Thoracic aorta (tissue), 2 donors: ENCODE measurements at places on chromosomes 1 and 21.

- H3K27ac ChIP-seq, result peak overlapping the region; percentile 90
- peaks cover 10% of the 10 kb centered on the region for H3K4me1 ChIP-seq
- H3K4me3 ChIP-seq, result peak overlapping the region; percentile 87
These were observed 719 bp downstream of the EYA3 start for GRCh38 chr1:28087614-28088167.

GRCh38 chr1:25641931-25642573 is 25.5 kb downstream of the MAN1C1 start:
- no peak for DNase-seq
- peaks cover 13% of the 10 kb centered on the region for H3K4me1 ChIP-seq
- H3K27ac ChIP-seq, result no peak overlapping the region
- no peaks in the 10 kb centered on the region for H3K27me3 ChIP-seq
- no peaks in the 10 kb centered on the region for H3K36me3 ChIP-seq

DNA sequence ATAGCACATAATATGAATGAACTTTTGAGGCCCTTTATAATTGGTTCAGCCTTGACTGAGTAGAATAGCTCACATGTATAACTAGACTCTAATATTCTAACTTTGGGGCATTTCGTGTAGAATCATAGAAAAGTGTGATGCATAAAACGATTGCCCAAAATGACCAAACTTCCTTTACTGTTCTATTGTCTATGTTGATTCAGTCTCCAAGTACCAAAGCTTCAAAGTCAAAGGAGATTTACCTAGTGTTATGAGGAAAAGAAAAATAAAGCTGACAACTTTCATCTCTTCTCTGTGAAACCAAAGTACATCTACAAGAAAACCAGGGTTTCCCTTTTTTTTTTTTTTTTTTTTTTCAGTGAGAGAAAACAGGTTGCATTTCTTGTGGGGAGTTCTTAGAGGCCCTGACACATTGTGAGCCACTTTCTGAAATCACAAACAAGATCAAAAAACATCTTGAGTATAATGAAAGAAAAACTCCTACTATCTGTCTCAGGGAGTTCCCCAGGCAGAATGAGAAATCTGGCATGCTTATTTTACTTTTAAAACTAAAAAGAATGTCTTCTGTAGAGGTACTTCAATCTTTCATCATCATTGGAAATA is 183.4 kb downstream of the TNFSF18 start:
- no peaks in the 10 kb centered on the region for H3K36me3 ChIP-seq
- no peak overlapping the region for H3K4me3 ChIP-seq
- no peaks in the 10 kb centered on the region for H3K4me1 ChIP-seq
- H3K27me3 ChIP-seq, result no peaks in the 10 kb centered on the region
- DNase-seq, result no peak

DNA sequence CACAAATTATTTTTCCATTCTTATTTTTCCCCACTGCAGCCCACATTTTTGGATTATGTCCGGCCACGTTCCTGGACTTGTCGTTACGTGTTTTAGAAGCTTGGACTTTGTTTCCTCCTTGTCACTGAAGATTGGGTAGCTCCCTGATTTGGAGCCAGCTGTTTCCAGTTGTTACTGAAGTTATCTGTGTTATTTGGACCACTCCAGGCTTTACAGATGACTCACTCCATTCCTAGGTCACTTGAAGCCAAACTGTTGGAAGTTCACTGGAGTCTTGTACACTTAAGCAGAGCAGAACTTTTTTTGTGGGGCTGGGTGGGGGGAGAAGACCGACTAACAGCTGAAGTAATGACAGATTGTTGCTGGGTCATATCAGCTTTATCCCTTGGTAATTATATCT is 12.2 kb upstream of the AXDND1 start:
- no peaks in the 10 kb centered on the region for H3K36me3 ChIP-seq
- peak; percentile 15 for DNase-seq
- H3K4me1 ChIP-seq, result no peaks in the 10 kb centered on the region
- H3K27me3 ChIP-seq, result no peaks in the 10 kb centered on the region

DNA sequence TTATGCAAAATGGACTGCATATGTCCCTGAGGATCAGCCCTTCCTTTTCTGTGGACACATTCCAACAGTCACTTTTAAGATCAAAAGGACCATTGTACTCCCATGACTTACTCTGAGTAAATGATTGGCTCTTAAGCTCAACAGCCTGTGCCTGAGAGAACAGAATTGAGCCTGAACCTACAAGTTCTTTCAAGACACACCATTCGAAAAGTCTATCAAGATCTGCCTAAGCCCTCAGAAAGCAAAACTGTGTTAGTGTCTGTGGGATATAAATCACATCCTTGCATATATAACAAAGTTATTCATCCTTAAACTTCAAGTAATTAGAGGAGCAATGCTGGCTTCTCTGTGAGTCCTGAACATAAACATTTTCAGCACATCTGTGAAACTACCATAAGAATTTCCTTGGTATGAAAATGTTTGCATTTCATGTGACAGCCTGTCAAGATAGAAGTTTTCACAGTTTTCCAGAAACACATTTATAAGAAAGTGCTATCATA is 41.6 kb downstream of the PCNX2 start:
- no peak overlapping the region for H3K4me3 ChIP-seq
- peaks cover 11% of the 10 kb centered on the region for H3K36me3 ChIP-seq
- no peak for DNase-seq
- no peaks in the 10 kb centered on the region for H3K4me1 ChIP-seq
- H3K27me3 ChIP-seq, result no peaks in the 10 kb centered on the region
- no peak overlapping the region for H3K27ac ChIP-seq
